ENCODE measurements at places on chromosomes 2 and 18. TPM values are rescaled to one million over a fixed set of nuclear protein-coding genes. Genes with fewer than 3 reads are reported as not detected.

DNA sequence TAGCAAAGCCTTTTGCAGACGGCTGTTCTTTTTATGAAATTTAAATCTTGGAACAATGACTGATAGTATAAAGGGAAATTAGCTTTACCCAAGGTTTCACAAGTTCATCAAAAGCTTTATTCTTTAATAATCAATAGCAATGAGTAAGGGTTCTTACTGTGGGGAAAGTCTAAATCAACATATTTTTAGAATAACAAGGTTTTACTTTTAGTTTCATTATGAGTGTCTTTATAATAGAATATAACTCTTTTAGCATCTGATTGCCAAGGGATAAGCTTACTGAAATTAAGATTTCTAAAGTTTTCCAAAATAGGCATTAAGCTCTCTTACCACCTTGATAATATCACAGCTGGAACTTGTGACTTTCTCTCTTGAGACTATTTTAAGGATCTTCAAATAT lies 1489.7 kb downstream of the LRP1B start:
- no peak for DNase-seq

Gene CACNB4
- total RNA-seq = 14.3 TPM

- DNase-seq = no peak
Measured at GRCh38 chr18:13531681-13532325, 194.6 kb downstream of the FAM210A start.

Gene ACOXL
- total RNA-seq = not detected

Gene PCARE
- total RNA-seq = not detected

DNA sequence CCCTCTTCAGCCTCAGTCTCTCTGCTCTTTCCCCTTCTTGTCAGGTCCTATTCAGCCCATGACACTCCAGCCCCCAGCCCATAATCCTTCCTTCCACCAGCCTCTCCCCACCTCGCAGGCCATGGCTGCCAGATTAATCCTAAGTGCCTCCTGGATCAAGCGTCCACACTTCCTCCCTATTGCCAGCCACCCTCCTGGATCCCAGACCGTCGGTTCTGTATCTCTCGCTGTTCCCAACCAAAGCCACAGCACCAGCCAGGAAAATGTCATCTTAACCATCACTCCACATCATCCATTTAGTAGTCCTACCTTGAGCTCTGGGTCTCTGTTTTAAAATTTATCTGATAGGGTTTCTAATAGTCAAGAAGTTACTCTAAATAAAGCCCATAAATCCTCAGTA lies 49.5 kb downstream of the NDUFA10 start:
- DNase-seq = no peak

DNA sequence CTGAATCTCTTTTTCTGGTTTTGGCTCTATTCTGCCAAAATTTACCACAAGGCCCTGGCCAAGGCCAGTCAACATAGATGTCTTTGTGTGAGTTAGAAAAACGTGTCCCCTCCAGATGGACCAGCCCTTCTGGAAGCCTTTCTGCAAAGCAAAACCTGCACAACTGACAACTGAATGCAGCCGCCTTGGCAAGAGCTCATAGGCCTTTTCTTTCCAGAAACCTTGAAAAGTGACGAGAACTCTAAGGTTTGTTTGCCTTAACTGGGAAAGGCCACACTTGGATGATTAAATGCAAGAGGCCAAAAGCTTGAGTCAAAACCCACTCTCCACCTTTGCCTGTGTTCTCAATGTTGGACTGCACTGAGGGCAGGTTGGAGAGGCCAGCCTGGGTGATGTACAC lies 103.9 kb downstream of the COLEC12 start:
- DNase-seq = no peak

Gene CNTNAP5
- not detected for total RNA-seq

Gene PPM1G
- total RNA-seq = 211 TPM

DNA sequence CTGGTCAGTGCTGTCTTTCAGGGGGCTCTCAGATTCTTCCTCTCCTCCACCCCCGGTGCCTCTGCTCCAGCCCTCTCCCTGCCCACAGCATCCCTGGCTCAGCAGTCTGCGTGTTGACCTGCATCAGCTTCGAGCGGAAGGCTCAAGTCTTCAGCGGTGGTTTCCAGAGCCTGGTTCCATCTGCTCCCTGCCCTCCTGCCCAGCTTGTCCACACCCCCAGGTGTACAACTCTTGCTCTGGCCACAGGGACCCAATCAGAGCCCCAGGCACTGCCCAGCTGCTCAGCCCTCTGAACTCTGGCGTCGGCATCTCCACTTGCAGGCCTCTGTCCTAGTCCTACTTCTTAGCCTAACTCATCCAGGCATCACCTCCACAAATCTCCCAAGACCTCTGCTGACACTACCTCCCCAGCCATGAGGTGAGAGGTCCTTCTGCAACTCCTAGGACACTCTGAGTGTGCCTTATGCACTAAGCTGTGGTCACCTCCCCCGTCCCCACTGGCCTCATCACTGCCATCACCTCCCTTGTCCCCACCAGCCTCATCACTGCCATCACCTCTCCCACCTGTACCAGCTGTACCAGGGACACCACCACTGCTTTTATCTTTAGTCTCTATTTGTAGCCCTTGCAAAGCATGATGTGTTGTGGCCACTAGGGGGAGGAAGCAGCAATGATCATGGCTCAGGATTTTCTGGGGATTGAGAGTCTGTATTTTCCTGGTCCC lies 60.9 kb downstream of the EDAR start:
- DNase-seq = peak; percentile 51

DNA sequence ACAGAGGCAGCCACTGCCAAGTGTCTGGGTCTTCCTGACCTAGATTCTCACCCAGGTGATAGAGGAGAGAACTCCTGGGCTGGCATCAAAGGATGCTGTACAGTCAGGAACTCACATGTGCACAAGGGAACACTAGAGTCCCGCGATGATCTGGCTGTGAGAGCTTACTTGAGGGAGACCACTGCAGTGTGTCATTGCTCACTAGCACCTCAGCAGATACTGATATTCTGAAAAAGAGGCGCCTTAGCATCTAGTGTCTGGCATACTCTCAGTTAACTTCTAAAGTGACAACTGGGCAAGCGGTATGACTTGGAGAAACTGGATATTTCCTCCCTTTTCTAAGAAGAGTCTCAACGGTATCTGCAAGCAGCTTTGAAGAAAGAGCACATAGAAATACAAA lies 189.9 kb downstream of the CMPK2 start:
- no peak for DNase-seq

- no peak for DNase-seq
Measured at GRCh38 chr2:74317701-74318100, 25.5 kb downstream of the SLC4A5 start.

DNA sequence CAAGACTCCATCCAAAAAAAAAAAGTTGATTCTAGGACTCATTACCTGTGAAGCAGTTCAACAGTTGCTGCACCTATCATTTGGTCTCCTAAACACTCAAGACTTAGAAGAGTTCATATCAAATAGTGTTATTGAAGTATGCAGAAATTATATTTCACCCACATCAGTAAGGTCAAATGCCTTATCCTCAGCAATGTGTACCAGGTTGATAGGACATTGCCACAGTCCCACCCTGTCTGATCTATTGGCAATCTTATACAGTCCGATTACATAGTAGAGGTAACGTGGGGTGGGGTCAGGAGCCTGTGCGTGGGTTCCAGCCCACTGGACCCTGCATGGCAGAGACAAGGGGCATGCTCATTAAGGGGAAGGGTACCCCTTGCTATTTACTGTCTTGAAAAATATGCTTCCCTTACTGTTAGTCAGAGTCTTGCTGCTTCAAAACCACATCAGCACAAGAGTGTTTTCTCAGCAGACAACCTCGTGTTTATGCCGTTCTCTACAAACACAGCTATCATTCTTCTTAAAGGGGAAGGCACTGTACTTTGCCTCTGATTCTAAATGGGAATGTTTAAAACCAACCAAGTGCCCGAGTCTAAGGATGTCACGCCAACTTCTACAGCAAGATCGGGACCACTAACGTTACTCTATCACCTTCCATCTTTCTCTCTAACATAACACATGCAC lies 115.2 kb downstream of the MTCL1 start:
- DNase-seq = no peak

DNA sequence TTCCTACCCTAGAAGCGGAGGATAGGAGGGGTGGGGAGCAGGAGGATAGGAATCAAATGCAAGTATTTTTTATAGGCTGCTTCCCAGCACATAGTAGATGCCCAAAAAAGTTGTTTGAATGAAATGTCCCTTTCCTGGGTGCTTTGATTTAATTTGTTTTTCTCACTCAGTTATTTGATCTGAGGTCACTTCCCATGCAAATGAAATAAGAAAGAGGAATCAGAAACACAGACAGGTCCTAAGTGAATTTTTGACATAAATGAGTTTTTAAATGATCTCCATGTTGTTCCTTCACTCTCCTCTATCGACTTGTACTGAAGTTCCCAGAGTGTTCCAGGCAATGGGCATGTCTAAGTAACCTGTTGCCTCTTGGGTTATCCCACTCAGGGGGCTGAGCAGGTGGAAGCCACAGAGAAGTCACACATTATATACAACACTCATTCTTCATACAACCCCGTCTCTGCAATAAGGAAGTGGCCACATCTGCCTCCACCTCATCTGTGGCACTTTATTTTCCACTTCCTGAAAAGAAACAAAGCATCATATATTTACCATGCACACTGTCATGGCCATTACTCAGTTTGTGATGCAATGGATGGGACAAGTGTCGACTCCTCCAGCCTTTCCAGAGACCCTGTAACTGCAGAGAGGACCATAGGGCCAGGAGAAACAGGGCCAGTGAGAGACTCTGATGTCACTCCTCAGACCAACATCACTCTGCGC lies 81.9 kb upstream of the ZNF397 start:
- no peak for DNase-seq

All from HepG2 (cell line).